ENCODE measurements at places on chromosomes 3 and 15.

DNA sequence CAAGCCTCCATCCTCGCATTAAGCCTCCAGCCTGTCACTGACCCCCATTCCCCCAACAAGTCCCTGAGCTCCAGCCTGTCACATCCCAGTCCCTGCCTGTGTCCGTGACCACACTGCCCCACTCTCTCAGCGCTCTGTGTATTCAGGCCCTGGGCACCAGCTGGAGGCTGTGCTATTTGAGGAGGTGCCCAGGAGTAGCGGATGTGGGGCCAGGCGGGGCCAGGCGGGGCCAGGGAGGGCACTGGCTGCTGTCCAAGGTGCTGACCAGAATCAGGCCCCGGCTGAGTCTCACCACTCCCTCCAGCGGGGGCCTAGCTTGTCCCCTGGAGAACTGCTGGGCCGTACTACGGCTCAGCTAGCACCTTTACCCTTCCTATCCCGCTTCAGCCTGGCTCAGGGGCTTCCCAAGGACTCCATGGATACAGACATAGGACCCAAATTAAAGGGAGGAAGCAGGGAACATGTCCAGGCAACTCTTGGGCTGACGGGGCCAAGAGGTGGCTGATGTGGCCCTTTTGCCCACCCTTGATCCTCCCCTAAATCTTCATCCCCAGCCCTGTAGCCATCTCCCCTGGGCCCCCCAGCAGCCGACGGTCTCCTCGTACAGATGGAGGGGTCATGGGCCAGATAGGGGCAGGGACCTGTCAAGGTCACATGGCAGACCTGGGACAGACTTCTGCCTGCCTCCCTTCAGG is 1.1 kb downstream of the HHATL start:
- H3K27ac ChIP-seq, result no peak overlapping the region
- DNase-seq, result peak; percentile 36
- H3K4me3 ChIP-seq, result no peak overlapping the region
- H3K36me3 ChIP-seq, result no peaks in the 10 kb centered on the region

GRCh38 chr3:78154521-78155186 is 1114.8 kb downstream of the ROBO2 start:
- H3K36me3 ChIP-seq, result no peaks in the 10 kb centered on the region
- no peak overlapping the region for H3K4me3 ChIP-seq
- H3K27me3 ChIP-seq, result no peaks in the 10 kb centered on the region
- H3K4me1 ChIP-seq, result no peaks in the 10 kb centered on the region
- H3K27ac ChIP-seq, result no peak overlapping the region
- DNase-seq, result no peak

DNA sequence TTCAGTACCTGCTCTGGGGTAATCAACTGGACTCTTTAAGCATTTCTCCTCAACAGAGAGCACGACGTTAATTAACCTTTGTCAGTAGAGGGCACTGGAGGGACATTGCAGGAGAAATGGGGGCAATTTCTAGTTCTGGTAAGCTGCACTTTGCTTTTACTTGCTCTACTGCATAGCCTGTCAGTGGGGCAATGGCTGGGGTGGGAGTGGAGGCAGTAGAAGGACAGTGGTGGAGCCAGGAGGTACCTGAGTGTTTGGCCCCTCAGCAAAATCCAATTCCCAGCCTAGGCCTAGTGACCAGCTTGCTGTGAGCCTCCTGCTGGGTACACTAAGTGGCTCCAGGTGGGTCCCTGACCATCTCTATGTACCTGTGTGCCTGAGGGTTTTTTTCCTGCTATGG is 18.3 kb upstream of the MED12L start:
- no peaks in the 10 kb centered on the region for H3K27me3 ChIP-seq
- no peak overlapping the region for H3K4me3 ChIP-seq
- H3K4me1 ChIP-seq, result no peaks in the 10 kb centered on the region
- H3K36me3 ChIP-seq, result no peaks in the 10 kb centered on the region
- DNase-seq, result no peak
- no peak overlapping the region for H3K27ac ChIP-seq

- no peaks in the 10 kb centered on the region for H3K4me1 ChIP-seq
- no peak for DNase-seq
- H3K4me3 ChIP-seq, result no peak overlapping the region
- H3K27me3 ChIP-seq, result no peaks in the 10 kb centered on the region
These were observed 10.7 kb downstream of the CHST14 start for GRCh38 chr15:40481341-40482074.

- H3K27ac ChIP-seq, result no peak overlapping the region
- H3K4me3 ChIP-seq, result no peak overlapping the region
- H3K27me3 ChIP-seq, result no peaks in the 10 kb centered on the region
These were observed 74.7 kb downstream of the PPARG start for GRCh38 chr3:12363397-12364195.

DNA sequence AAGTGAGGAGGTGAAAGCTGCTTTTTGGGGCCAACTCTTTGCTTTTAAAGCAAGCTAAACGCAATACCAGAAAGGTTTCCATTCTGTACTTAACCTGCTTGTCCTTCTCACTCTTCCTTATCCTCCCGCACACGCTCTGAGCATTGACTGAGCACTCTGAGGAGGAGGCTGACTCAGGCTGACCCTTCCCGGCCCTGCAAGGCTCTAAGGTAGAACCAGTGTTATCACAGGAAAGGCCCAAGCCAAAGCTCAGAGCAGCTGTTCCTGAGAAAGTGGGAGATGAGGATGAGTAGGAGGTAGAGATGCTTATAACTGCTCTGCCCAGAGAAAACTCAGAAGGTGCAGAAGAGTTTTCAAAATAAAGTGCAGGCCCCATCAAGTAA is 2.3 kb downstream of the B3GNT5 start:
- H3K36me3 ChIP-seq, result no peaks in the 10 kb centered on the region
- no peak for DNase-seq
- H3K27ac ChIP-seq, result no peak overlapping the region
- no peaks in the 10 kb centered on the region for H3K4me1 ChIP-seq
